Nucleus accumbens (tissue), 56 donors: ENCODE measurements at places on chromosomes 16 and 17.

DNA sequence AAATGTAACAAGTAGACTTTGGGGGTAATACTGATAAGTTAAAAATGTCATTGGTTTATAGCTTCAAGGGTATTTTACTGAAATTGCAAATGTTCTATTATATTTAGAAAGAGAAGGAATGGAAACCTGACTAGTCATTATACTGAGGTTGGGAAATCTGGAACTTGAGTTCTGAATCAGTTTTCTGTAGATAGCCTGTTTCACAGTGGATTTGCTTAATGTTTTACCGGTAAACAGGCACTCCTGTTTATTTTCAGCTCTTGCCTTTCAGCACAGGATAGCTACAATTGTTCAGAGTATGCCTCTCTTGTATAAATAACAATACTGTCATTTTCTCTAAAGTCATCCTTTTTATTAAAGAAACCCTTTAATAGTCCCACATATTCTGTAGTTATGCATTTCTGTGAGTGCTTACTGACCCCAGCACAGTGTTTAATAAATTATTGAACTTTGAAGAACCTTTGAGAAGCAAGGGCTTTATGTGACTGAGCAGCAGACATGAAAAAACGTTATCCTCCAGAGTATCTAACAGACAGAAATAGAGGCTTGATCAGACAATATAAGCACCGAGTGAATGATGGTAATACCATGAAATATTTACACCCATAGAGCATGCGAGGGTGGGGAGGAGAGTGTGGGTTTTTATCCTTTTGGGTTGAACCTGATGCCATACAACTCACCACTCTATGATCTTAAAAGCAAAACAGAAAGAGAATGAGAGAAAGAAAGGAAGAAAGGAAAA lies 58.2 kb downstream of the FTO start:
- no peak for DNase-seq

DNA sequence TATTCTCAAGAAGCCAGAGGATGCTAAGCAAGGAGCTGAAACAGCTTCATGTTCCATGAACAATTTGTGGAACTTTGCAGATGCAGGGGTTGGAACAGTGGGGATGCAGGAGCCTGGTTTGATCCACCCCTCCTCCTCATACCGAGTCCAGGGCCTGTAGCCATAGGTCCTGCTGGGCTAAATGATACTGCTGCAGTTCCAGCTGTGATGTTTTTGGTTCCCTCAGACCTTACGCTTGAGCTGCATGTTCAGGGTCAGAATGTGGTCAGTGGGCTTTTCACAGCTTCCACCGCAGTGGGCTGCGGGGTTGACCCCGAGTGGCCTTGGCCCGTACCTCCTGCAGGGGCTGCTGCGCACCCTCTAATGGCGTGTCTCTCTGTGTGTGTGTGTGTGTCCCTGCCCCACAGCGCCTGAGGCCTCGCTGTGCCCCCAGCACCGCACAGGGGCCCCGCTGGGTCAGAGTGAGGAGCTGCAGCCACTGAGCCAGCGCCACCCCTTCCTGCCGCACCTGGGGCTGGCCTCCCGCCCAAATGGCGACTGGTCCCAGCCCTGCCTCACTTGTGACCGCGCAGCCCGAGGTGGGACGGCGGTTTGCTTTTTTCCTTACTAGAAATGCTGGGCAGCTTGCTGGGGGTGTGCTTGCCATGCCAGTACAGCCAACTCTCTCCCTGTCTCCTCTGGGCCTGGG lies 48.2 kb downstream of the EPN2 start:
- DNase-seq: no peak

GRCh38 chr17:42246515-42246914 lies 29.7 kb downstream of the STAT5B start:
- DNase-seq: no peak

GRCh38 chr17:52145476-52145875 lies 13.0 kb downstream of the CA10 start:
- DNase-seq: no peak

DNA sequence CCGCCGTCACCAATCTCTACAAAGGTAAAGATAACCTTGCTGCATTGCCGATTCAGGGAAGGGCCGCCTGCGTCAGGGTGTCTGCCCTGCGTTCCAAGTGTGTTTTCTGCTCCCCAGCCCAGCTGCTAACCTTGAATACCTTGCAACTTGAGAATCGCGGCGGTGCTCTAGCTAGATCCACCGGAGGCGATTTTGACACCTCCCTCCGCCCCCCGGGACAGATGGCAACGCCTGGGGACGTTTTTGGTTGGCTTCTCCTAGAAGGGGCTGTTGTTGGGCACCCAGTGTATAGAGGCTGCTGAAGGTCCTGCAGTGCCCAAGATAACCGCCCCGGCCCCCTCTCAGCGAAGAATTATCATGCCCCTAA lies 1.5 kb downstream of the HAPSTR1 start:
- peak; percentile 3 for DNase-seq

DNA sequence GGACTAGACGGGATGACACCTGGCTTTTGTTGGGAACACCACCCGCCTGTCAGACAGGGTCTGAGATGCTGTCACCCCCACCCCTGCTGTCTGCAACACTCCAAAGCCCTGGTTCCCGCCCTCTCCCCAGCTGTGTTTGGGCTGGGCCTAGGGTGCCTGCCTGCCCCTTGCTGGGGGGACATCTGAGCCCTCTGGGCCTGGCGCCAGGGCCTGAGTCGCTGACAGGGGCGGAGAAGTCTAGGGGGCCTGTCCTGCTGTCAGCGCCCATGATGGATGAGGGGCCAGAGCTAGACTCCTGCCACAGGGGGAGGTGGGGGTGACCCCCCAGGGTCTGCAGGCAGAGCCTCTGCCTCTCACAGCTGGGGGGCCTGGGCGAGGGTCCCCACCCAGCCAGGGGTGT lies 7.6 kb upstream of the PKMYT1 start:
- DNase-seq: no peak

- DNase-seq: no peak
Observed at GRCh38 chr17:72393553-72393952, 272.7 kb downstream of the SOX9 start.

GRCh38 chr17:5078106-5079028 lies at the start of gene ZFP3:
Gene ZFP3 (plus strand): TSS chr17:5078467. CDS start chr17:5091505, 13,038 bp downstream.
- DNase-seq: peak; percentile 71

GRCh38 chr16:4358236-4358635 lies 7.1 kb upstream of the PAM16 start:
- no peak for DNase-seq

GRCh38 chr17:36591434-36592315 lies at the start of gene DHRS11:
Gene DHRS11 (plus strand): TSS chr17:36591879. CDS start chr17:36592010, 131 bp downstream.
- peak; percentile 75 for DNase-seq

- DNase-seq: no peak
Observed at GRCh38 chr17:34760931-34761495, 181.6 kb downstream of the TMEM132E start.

DNA sequence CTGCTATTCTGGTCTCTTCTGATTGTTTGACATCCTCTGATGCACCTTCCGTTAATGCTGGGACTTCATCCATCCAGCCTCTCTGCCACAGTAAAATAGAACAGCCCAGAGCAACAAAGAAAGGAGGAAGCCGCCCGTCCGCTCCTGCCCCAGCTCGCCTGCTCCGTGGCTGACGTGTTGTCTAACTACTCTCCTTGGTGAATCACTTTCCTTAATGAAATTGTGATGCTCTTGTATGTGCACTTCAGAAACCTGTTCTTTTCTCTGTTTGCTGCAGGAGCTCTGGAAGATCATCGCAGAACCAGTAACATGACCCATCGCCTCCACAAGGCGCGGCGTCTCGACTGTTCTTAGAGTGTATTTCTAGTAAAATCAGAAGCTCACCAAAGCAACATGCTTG lies 24.3 kb downstream of the METTL22 start:
- DNase-seq: peak; percentile 25

DNA sequence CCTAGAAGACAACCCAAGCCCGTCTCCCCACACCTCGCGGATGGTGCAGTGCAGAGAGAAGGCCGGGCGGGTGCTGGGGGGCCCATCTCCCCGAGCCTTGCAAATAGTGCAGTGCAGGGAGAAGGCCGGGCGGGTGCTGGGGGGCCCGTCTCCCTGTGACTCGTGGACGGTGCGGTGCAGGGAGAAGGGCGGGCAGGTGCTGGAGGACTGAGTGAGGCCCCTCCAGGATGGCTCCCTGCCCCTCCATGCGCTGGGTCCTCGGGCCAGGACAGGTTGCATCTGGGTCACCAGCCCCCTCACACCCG lies 40.0 kb upstream of the ACSF3 start:
- no peak for DNase-seq

GRCh38 chr16:57984443-57985203 lies 13.7 kb upstream of the CNGB1 start:
- peak; percentile 22 for DNase-seq

GRCh38 chr17:74778960-74779359 lies 2.8 kb upstream of the NAT9 start:
- no peak for DNase-seq

- no peak for DNase-seq
Observed at GRCh38 chr17:35315283-35315682, 58.1 kb downstream of the SLFN11 start.

GRCh38 chr17:81132770-81133723 lies 32.3 kb upstream of the PVALEF start:
- DNase-seq: no peak

DNA sequence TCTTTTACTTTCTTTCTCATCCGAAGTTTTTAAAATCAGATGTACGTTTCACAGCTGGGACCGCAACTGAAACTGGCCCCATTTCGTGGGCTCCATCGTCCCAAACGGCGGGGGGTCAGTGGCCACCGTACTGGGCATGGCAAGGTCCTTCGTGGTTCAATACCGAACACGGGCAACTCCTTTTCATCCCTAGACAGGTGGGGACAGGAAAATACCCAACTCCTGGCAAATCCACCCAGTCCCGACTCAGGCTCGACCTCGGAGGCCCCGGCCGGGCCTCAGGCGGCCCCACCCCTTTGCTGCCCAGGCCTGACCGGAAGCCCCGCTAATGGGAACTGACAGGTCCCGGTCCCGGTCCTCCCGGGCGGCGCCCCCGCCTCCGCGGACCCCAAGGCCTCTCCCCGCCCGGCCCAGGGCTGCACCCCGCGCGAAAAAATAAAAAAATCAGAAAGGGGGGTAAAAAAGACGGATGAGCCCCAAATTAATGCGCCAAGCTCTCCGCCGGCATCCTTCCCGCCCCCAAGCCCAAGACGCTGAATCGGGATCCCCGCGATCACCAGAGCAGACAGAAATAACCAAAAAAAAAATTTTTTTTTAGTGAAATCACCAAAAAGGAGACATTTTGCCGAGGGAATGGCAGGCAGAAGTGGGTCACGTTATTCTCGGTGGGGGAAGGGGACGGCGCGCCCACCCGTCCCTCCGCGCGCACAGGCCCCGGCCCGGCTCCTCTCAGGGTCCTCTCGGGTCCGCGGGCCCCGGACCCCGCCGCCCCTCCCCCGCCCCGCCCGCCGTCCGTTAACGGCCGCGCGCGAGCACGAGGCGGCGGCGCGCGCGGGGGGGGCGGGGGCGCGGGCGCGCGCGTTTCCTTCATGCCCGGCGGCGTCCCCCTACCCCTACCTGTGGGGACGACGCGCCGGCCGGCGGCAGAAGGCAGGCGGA lies 562 bp downstream of the ZC3H7A start:
- DNase-seq: peak; percentile 44
